ENCODE measurements at places on chromosomes 4 and X.
A peak's percentile ranks its signal among the peaks of the same experiment; 100 is the strongest.

- DNase-seq: no peak
Measured at GRCh38 chr4:12123707-12124106, 695.0 kb upstream of the HS3ST1 start.

DNA sequence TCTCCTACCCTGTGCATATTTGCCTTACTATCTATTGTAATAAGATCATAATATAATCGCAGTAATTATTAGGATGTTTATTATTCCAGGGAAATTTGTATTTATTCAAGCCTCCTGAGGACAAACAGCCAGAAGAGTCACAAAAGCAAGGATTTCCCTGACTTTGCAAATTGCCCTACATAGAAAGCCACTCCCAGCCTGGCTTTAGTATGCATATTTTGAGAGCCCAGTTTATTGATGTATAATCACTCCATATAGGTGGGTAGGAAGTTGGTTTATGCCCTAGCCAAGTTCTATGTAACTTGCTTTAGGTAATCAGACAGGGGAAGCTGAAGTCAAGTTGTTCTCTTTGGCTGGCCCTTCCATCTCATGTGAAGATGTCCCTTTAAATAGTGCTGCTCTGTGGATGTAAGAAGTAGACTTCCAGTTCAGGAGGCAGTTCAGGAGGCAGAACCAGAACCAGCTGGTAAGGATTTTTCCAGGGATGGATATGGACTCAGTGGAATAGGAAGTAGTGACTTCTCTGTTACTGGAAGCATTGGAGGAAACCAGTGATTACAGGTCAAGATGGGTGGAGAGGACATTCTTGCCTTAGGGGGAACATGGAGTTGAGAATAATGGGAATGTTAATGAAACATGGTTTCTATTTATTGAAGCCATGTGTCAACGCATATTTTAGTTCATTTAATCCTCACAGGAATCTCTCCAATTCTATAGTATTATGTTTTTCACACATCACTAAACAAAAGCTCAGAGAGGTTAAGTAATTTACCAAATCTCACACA is 70.5 kb upstream of the KIT start:
- DNase-seq: no peak

DNA sequence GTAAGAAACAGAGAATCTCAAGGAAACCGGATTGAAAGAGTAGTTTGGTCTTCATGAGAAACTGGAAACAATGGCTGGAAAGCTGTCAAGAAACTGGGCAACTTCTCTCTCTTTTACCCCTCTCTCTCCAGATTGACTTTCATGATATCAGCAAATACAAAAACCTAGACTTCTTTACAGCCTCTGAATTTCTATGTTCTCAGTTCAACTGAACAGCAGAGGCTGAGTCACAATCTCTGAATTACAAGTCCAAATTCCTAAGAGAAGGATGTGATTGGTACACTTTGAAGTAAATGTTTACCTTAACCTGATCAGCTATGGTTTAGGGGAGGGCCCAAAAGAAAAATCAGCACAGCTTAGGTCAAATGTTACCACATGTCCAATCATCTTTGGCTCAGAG is 974.9 kb downstream of the RPA4 start:
- DNase-seq: peak; percentile 10

DNA sequence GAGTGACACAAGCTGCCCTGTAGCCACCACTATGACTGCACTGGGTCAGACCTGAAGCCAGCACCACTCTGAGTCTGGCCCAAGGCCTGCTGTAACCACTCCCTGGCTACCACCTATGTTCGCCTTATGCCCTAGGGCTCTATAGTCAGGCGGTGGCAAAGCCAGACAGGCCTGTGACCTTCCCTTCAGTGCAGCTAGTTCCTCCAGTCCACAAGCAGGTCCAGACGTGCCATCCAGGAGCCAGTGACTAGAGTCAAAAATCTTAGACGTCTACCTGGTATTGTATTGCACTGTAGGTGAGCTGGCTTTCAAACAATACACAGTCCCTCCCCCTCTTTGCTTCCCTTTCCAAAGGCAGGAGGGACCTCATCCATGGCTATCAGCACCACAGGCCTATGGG is 54.0 kb upstream of the RNF128 start:
- no peak for DNase-seq

DNA sequence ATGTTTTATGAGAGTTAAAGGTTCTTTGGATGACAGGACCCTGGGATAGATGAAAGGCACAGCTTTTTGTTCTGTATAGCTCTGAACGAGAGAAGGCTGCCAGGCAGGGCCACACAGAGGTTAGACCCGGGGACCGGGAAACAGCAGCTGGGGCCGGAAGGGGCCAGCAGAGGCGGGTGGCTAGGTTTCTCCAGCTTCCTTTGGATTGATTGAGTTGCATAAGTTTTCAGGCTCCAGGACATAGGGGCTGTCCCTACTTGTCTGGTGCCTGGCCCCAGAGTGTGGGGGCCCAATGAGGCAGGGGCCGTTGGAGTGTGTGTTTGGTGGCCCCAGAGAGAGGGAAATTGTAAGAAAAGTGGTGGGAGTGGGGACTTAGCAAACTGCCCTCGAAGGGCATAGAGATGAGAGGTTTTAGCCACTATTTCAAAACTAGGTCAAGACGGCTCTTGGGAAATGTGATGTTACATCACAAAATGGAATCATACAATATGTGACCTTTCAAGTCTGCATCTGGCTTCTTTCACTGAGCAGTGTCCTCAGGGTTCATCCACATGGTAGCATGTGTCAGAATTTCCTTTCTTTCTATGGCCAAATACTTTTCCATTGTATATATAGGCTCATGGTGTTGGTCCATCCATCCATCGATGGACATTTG is 3.7 kb downstream of the ZFP92 start:
- DNase-seq: no peak

GRCh38 chr4:116217781-116218180 is 867.6 kb downstream of the TRAM1L1 start:
- peak; percentile 6 for DNase-seq

DNA sequence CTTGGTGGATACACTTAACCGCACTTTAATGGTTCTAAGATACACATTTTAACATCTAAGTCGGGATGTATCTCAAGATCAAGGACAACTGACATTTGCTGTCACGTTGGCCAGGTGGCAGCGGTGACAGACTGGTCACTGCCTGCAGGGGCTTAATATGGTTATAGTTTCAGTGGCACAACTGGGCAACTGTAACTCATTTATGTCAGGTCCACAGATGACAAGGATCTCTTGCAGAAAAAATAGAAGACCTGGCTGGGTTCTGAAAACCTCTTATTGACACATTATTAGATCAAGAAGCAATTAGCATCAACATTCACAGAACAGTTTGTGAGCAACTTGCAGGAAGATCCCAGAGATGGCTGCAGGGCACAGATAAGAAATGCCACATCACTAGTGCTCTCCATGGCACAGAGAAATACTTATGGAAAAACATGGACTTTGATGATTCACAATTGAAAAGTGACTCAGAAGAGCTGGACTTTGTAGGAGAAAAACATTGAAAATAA is 99.6 kb upstream of the SORBS2 start:
- DNase-seq: no peak

GRCh38 chrX:135170877-135171519 is at the start of gene CT55:
Gene CT55, minus strand, starts transcription at chrX:135171398. Its CDS starts 227 bp downstream, at chrX:135171171.
- no peak for DNase-seq

- DNase-seq: no peak
Measured at GRCh38 chr4:174281901-174282300, 1.6 kb downstream of the FBXO8 start.

DNA sequence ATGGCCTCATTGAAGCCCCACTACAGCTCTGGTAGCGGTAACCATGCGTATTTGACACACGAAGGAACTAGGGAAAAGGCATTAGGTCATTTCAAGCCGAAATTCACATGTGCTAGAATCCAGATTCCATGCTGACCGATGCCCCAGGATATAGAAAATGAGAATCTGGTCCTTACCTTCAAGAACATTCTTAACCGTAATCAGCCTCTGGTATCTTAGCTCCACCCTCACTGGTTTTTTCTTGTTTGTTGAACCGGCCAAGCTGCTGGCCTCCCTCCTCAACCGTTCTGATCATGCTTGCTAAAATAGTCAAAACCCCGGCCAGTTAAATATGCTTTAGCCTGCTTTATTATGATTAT is 876 bp downstream of the HPRT1 start:
- no peak for DNase-seq

DNA sequence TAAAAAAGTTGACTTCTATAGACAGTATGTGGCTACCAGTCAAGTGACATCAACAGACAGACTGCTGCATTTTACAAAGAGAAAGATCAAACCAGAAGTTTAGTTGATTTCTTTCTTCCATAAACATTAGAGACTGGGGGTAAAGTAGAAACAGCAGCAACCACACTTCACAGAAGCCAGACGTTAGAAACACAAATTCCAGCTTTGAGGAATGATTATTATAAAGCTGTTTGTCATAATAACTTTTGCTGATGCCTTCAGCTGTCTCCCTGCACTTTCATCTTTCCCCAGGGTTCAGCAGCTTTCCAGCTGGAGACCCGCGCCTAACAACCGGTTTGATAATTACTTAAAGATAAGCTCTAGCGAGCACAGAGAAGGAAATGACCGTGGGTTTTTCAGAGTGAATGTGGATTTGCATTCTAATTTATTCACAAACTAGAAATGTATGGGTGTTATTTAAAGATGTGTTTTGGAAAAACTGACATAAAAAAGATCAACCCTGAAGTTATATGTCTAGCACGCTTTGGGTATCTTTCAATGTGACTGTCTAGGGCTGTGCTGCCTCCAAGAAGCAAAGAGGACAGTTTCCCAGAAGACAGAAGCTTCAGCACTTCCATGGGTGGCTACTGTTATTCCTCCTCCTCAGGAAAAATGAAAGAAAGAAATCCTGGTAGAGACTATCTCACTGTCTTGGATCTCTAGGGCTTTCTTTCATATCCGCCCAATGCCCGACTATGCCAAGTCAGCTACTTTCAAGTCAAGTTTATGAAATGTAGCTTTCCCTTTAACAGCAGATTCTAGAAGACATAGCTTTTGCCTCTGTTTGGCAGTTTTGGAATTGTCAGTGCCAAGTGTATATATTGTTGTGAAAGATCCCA is 15.0 kb upstream of the ENAM start:
- no peak for DNase-seq

DNA sequence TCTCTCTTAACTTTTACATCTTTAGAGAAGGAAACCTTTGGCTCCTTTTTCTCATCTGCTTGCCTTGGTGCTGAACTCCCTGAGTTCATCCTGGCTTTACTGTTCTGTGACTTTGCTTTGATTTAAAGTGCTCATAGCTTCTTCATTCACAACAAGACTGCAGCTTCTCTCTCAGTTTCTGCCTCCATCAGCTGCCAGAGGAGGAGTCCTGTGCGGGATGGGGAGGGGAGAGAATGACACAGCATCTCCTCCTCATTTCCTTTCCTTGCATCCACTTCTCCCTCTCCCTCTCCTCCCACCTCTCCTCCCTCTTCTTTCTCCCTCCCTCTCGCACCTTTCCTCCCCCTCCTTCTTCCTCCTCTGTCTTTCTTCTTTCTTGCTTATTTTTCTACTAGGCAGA is 42.0 kb downstream of the CBLL2 start:
- no peak for DNase-seq

DNA sequence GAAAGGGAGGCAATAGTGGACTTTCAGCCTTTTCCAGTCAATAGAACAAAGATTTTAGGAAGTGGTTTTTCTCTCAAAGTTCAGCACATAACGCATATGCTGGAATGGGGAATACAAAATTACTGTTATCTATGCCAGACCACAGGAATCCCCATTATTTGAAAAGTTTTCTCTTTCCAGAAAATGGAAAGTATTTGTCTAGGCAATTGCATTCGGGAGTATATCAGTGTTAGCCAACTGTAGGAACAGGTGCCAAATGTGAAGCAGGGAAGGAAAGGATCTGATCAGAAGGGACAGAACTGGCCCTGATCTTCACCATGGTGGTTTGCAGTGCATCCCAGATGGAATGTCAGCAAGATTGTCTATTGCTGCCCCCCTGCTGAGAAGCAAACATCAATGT is 213.6 kb downstream of the CPE start:
- no peak for DNase-seq

DNA sequence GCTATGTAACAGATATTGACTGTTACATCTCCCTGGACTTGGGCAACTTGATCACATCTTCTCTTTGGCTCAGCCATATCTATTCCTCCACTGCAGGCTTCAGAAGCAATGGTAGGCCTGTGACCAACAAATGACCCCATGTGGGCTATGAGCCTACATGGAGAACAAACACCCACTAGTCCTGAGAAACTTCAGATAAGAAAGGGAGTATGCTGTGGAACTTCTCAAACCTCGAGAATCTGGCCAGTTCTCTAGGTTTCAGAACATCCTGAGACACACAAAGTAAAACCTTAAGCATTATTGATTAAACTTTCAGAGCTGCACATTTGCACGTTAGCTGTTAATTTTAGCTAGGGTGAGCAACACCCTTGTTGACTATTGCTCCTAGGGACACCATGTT is 16.3 kb downstream of the RBMX2 start:
- no peak for DNase-seq

DNA sequence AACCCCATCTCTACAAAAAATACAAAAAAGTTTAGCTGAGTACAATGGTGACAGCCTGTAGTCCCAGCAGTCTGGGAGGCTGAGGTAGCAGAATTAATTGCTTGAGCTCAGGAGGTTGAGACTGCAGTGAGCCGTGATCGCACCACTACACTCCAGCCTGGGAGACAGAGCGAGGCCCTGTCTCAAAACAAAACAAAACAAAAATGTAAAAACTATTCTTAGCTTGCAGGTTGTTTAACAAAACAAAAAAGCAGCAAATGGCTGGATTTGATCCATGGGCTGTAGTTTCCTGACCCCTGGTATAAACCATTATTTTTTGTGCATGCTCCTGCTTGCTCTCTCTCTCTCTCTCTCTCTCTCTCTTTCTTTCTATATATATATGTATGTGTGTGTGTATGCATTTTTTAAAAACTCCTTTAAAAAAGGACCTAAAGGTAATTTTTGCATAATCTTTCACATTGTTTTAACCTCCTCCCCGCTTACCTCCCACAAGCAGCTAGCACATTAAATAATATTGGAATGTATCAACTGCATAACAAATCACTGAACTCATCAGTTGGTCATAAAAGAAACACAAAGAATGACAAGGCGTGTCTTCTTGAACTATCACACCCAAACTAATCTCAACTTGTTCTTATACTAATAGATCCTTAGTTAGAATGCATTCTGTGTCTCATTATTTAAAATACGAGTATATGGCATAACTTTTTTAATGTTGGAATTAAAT is 4.8 kb downstream of the AREG start:
- no peak for DNase-seq

- DNase-seq: no peak
Measured at GRCh38 chr4:26242451-26242850, 78.4 kb upstream of the RBPJ start.

DNA sequence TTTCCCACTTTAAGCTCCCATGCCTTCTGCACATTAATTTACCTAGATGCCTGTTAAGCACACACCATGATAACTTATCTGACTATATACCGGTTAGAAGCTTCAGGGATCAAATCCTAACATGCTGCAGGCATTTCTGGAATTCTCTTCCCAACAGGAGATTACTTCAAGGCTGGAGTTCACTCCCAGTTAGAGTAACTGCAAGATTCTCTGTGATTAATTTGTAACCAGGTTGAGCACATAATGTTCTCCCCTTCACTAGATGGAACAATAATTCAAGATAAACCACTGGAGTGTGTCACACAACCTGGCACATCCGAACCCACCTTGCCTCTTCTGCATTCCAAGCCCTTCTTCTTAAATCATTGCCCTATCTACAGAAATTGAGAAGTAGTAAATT is 11.8 kb upstream of the UGT2A3 start:
- DNase-seq: no peak

GRCh38 chr4:105808750-105809041 is 86.6 kb upstream of the NPNT start:
- DNase-seq: peak; percentile 68

- no peak for DNase-seq
Measured at GRCh38 chr4:87052615-87053014, 117.8 kb downstream of the AFF1 start.

All from non-pigmented ciliary epithelial cell (primary cell).